Thoracic aorta endothelial cell (primary cell): ENCODE measurements at places on chromosomes 7 and 10. TPM values are rescaled to one million over a fixed set of nuclear protein-coding genes. Genes with fewer than 3 reads are reported as not detected.

FFAR4 gene
- not detected in 2 replicates for total RNA-seq

FLNC gene
- total RNA-seq, result 93.9 and 109 TPM in 2 replicates

LRCH4 gene
- 18.6 and 21.3 TPM in 2 replicates for total RNA-seq

OPN4 gene
- not detected in 2 replicates for total RNA-seq

UFSP1 gene
- total RNA-seq, result 1.3 and 3.1 TPM in 2 replicates

ASB15 gene
- total RNA-seq, result not detected in 2 replicates

HTR5A gene
- not detected in 2 replicates for total RNA-seq

ICA1 gene
- 37.2 and 45.6 TPM in 2 replicates for total RNA-seq
